A673 (cell line): ENCODE measurements at places on chromosomes 3 and 15.
A peak's percentile ranks its signal among the peaks of the same experiment; 100 is the strongest.

- peak; percentile 81 for DNase-seq
- peak overlapping the region; percentile 89 for H3K27ac ChIP-seq
- H3K36me3 ChIP-seq, result no peaks in the 10 kb centered on the region
- H3K27me3 ChIP-seq, result no peaks in the 10 kb centered on the region
- H3K4me1 ChIP-seq, result peaks cover 13% of the 10 kb centered on the region
Observed at GRCh38 chr3:53269888-53270880, 14.4 kb upstream of the TKT start.

DNA sequence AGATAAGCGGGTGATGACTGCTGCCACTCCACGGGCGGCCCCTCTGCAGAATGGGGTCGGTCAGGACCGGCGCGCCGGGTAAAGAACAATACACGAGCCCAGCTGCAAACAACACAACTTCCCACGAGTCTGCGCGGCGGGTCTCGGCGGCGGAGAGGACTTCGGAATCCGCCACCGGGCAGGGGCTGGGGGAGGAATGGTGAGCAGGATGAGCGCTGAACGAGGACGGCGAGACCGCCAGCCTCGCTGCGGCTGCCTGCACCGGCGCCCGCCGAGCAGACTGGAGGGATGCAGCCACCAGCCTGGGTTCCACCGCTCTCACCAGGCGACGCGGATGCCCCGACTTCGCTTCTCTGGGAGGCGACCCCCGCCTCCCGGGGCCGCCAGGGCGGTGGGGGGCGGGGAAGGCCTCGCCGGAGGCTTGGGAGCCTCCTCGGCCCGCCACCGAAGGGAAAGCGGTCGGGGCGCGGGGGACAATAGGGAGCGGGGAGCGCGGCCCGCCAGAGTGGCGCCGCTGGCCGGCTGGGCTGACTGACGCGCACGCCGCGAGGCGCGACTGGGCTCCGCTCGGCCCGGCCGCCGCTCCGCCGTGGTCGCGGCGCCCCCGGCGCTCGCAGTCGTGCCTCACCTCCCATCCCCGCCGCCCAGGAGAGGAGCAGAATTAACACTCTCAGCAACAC lies 515 bp downstream of the ADAM10 start:
- peak overlapping the region; percentile 92 for H3K27ac ChIP-seq
- peaks cover 16% of the 10 kb centered on the region for H3K4me1 ChIP-seq
- peak overlapping the region; percentile 67 for H3K4me3 ChIP-seq
- H3K36me3 ChIP-seq, result no peaks in the 10 kb centered on the region

- H3K27me3 ChIP-seq, result no peaks in the 10 kb centered on the region
- H3K27ac ChIP-seq, result no peak overlapping the region
- no peaks in the 10 kb centered on the region for H3K4me1 ChIP-seq
Observed at GRCh38 chr3:23648326-23648995, 157.3 kb upstream of the UBE2E1 start.

GRCh38 chr3:129506231-129506742 lies 22.2 kb upstream of the RHO start:
- H3K36me3 ChIP-seq, result no peaks in the 10 kb centered on the region
- DNase-seq, result no peak
- H3K27me3 ChIP-seq, result no peaks in the 10 kb centered on the region
- no peak overlapping the region for H3K4me3 ChIP-seq

DNA sequence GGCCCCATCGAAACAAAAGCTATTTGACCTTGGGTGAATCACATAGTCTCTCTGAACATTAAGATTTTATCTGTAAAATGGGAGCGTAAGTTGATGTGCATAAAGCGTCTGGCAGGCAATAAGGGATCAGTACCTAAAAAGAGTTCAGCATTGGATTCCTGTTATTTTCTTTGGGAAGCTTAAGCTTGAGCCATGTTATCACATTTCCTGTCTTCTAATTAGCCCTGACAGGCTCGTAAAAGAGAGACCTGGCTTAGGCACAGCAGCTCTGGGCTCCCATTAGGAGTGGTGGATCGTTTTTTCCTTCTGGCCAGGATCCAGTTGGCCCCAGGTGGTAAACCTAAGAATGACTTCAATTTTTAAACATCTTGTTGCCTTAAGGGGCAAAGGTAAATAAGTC lies 26.0 kb upstream of the CA12 start:
- peaks cover 41% of the 10 kb centered on the region for H3K4me1 ChIP-seq
- peak overlapping the region; percentile 71 for H3K27ac ChIP-seq
- no peaks in the 10 kb centered on the region for H3K36me3 ChIP-seq
- peak; percentile 89 for DNase-seq
- H3K27me3 ChIP-seq, result no peaks in the 10 kb centered on the region
- no peak overlapping the region for H3K4me3 ChIP-seq

DNA sequence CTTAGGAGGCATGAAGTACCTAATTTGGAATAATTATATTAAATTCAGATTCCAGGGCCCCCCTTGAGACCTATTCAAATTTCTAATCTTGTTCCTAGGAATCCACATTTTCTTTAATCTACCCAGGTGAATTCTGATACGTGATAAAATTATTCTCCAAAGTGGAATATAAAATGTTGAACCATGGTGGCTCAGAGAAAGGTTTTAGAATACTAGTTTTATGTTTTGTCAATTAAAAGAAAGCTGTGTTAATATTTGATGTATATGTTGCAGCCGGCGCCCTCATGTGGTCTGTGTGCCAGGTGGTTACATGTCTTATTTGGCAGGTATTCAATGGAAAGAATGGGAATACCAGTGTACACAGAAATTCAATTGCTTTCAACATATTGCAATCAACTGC lies 321.8 kb downstream of the FEZF2 start:
- H3K27ac ChIP-seq, result no peak overlapping the region
- no peaks in the 10 kb centered on the region for H3K36me3 ChIP-seq
- no peak overlapping the region for H3K4me3 ChIP-seq
- DNase-seq, result peak; percentile 19
- H3K4me1 ChIP-seq, result no peaks in the 10 kb centered on the region

GRCh38 chr3:139745831-139746230 lies 68.1 kb upstream of the NMNAT3 start:
- no peaks in the 10 kb centered on the region for H3K36me3 ChIP-seq
- DNase-seq, result no peak
- no peak overlapping the region for H3K27ac ChIP-seq
- H3K27me3 ChIP-seq, result no peaks in the 10 kb centered on the region
- H3K4me3 ChIP-seq, result no peak overlapping the region

DNA sequence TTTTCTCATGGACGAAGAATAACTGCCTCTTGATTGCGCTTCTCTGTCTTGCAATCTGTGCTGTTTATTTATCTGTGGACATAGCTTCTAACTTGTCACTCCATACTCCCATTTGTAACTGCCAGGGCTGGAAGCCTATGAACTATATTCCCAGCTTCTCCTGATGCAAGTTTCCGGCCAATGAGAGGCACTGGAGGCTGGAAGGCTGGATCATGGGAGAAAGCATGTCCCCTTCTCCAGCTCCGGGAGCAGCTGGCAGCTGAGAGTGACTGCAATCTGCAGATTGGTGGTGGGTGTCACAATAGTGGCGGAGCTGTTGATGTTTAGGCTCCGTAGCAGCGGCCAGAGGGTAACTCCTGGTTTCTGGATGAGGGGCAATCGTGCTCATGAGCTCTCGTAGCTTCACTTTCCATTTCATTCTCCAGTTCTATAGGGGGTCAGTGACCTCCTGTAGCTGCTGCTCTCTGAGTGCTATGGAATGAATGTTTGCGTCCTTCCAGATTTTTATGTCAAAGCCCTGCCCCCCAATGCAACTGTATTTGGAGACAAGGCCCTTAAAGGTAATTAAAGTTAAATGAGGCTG lies 35.7 kb upstream of the PCSK6 start:
- H3K4me1 ChIP-seq, result peaks cover 6% of the 10 kb centered on the region
- H3K27ac ChIP-seq, result no peak overlapping the region
- H3K36me3 ChIP-seq, result no peaks in the 10 kb centered on the region
- H3K27me3 ChIP-seq, result peaks cover under 1% of the 10 kb centered on the region
